Mammary epithelial cell (primary cell): ENCODE measurements at places on chromosomes 5 and 9. TPM values are rescaled to one million over a fixed set of nuclear protein-coding genes. Genes with fewer than 3 reads are reported as not detected.

DNA sequence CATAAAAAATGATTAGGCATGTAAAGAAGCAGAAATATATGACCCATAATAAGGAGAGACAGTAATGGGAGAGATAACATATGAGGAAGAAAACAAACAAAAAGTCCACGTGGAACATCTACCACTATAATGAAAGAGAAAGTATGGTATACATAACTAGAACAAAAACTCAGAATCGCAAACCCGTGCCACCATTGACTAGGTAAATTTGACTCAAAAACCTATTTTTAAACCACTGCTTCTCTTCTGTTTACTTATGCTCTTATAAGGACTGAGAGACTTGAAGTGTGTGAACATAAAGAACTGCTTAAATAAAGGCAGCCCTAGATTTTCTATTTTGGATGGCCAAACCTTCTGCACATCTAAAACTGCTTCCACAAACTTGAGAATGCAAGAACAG lies 330.7 kb downstream of the CAAP1 start:
- DNase-seq = no peak

DNA sequence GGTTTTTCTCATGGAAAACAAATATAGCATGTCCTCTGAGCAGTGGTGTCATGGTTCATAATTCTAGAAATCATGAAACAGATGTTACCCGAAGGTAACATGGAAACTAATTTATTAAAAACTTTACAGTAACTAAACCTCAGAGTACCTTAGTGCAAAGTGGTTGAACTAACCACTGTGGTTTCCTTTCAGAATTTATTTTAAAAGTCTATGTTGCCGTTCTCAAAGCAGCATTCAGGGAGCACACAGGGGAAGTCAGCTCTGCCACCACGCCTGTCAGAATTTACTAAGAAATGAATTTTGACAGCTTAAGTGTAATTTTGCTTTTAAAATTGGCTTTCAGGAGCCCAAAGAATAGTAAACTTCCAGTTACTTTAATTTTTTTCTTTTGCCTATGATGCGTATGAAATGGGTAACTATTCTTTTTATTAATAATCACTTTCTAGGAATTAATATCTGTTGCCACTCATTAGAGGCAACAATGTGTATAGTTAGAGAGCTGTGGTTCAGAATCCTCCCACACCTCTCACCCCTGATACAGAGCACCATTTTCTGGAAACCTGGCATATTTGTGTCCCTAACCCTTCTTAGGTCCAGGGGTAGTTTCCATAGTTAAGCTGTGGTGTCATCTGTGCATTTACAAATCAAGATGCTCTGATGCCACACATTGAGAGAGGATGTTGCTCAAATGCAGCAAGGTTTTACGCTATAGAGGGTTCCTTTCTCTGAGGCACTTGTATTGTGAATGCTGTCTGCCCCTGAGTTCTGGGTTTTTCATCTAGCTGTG lies 202.6 kb downstream of the ZSWIM6 start:
- no peak for DNase-seq

IL7R gene
- 1.6 and 9.2 TPM in 2 replicates for total RNA-seq

AGTPBP1 gene
- total RNA-seq = 12.9 and 21.4 TPM in 2 replicates
